HEK293T (cell line): ENCODE measurements at places on chromosomes 3 and 15.

DNA sequence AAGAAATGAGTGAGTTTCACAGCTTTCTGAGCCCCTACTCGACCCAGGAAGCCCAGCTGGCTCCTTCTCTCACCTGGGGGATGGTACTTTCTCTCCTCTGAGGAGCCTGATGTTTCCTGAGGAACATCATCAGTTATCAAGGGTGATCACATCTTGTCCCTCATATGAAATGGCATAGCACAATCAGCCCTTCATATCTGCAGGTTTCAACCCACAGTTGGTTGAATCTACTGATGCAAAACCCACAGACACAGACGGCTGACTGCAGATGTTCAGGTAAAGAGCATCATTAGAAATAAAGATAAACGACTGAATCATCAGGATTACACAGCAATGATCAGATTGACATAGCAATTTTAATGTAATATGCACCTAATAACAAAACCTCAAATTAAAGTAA lies 93.6 kb upstream of the OSTN start:
- DNase-seq: no peak

GRCh38 chr15:66884115-66884622 lies 181.2 kb upstream of the SMAD3 start:
- no peak for DNase-seq

GRCh38 chr15:69891070-69891536 lies 206.6 kb downstream of the TLE3 start:
- no peak for DNase-seq

- no peak for DNase-seq
These were observed 404.5 kb downstream of the PDCD6IP start for GRCh38 chr3:34202975-34203374.

- DNase-seq: no peak
These were observed 197.5 kb upstream of the LYSMD4 start for GRCh38 chr15:99930696-99931095.
